ENCODE measurements at places on chromosomes 12 and 14.

DNA sequence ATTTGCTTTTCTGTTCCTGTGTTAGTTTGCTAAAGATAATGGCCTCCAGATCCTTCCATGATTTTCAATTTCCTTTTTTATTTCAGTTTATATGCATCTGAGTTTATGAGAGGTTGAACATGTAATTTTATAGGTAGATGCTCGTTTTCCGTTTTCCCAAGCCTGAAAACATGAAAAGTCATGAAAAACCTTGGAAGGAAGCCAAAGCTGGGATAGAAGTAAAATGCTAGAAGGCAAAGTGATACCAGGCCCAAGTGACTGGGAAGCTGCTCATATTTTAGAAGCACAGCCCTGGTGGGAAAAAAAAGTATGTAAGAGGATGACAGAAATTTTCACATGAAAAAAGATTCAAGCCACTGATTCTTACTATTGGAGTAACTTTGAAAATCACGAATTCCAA lies 290.8 kb downstream of the PRKD1 start:
- no peak for DNase-seq

DNA sequence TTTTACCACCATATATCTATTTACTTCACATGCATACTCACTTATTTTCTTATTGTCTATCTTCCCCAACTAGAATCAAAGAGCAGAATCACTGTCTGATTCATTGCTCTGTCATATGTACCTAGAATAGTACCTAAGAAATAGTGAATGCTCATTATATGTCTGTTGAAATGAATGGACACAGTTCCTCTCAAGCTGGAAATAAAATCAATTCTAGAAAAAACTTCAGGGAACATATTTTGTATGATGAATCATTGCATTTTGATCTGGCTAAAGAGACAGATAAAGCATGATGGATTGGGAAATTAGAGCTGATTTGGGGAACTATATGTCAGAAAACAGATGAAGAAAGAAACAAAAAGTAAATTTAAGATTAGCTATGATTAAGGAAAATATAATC lies 623.3 kb downstream of the C12orf50 start:
- no peak for DNase-seq

DNA sequence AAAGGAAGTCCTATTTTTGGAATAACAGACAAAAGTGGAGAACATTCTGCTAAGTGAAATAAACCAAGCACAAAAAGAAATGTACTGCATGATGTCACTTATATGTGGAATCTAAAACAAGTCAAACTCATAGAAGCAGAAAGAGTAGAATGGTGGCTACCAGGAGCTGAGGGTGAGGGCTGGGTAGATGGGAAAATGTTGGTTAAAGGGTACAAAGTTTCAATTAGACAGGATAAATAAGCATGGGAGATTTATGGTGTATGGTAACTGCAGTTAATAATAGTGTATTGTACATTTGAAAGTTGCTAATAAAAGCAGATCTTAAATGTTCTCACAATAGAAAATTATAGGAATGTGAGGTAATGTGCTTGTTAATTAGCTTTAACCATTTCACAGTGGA lies 12.8 kb downstream of the LUM start:
- DNase-seq: no peak

DNA sequence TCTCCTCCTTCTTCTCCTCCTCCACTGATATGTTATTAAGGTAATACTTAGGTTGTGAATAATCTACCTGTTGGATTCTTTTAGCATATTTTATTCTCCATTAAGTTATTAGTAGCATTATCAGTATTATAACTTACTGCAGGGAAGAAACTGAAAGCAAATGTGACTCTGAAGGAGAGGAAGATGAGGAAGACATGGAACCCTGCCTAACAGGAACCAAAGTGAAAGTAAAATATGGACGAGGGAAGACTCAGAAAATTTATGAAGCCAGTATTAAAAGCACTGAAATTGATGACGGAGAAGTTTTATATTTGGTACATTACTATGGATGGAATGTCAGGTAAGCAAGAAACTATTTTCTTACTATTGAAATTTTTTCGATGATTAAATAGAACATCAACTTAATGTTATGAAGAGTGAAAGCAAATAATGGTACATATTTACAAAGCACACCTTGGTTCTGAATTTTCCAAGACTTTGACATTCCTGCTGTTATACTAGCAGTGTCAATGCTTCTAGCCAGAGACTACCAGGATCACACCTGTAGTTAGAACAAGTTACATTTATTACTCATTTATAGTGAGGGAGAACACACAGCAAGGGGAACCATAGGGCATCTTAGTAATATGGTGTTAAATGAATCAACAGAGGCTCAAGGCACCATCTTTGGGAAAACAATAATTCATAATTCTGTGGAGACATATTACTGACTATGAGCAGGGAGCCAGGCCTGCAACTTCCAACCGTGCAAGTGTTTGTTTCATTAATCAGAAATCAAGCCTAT lies 42.0 kb upstream of the TOMM20L start:
- DNase-seq: no peak

DNA sequence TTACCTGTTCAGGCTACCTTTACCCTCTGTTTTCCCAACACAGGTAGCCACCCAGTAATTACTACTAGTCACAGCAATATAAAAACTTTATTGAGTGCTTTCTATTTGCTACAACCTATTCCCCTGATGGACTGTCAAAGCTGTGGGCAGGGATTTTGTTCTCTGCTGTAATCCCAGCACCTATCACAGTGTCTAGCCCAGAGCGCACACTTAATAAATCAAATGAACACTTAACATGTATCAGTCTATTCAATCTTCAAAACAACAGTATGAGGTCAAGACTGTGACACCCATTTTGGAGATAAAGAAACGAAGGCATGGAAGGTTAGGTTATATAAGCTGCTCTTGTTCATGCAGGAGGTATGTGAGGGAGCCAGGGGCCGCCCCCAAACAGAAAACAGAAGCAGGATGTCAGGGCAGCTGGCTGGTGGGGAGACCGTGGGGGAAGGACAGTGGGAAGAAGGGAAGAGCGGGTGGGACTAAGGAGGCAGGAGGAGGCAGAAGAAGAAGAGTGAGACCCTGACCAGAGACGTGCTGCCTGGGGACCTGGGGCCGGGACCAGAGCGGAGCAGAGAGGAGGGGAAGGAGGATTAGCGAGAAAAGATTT lies 1.7 kb downstream of the TNFRSF1A start:
- DNase-seq: peak; percentile 71

DNA sequence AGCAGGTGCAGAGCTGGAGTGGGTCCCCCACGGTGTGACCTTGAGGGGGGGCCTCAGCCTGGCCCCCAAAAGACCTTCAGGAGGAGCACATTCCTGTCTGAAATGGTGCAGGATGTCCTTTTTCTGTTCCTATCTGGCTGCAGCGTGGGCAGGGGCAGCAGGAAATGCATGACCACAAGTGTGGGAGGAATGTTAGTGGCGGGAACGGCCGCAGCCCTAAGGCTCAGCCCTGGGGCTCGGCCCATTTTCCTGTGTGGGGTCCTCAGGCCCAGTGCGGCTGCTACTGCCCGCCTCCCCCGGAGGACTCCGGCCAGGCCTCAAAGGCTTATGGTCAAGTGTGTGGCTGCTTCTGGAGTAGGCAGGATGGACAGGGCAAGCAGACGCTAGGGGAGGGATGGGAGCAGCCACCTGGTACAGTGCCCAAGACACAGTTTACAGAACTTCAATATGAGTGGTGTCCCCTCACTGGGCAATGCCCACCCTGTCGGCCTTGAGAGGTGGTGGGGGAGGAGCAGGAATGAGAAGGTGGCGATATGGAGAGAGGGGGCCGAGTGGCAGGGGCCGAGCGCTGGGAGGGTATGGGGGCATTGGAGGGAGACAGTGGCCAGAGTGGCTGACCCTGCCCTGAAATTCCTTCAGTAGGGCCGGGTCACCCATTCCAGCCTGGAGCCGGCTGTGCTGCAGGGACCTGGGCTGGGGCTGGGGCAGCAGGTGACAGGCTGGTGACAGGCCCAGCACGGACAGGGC lies 137.4 kb downstream of the CALM1 start:
- no peak for DNase-seq

- no peak for DNase-seq
These were observed 83.1 kb downstream of the MAPKAPK5 start for GRCh38 chr12:111925171-111925570.

- DNase-seq: no peak
These were observed 2.4 kb downstream of the AREL1 start for GRCh38 chr14:74710480-74710879.

- DNase-seq: no peak
These were observed 103.8 kb upstream of the FKBP4 start for GRCh38 chr12:2691006-2691344.

DNA sequence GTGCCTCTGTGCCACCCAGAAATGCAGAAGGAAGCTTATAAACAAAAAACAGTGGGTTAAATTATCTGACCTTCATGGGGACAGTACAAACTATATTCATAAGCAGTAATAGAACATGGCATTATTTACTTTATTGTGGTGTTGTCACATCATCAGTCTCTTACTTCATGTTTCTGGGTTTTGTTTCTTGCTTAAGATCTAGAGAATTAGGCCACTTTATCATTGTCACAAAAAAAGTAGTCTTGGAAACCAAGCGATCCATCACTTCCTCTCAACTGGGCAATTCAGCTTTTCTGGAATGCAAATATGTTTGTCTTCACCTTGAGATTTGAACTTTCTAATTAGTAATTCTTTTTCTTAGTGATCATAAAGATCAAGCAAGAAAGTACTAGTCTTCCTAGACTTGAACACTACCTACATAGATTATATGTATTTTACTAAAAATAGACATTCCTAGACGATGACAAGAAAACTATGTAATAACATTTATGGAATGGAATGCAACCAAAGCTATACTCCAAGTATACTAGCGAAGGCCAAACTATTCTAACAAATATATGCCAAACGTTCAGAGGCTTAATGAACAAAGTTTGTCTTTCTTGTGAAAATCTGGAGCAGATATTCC lies 363.4 kb downstream of the DAD1 start:
- DNase-seq: peak; percentile 53

DNA sequence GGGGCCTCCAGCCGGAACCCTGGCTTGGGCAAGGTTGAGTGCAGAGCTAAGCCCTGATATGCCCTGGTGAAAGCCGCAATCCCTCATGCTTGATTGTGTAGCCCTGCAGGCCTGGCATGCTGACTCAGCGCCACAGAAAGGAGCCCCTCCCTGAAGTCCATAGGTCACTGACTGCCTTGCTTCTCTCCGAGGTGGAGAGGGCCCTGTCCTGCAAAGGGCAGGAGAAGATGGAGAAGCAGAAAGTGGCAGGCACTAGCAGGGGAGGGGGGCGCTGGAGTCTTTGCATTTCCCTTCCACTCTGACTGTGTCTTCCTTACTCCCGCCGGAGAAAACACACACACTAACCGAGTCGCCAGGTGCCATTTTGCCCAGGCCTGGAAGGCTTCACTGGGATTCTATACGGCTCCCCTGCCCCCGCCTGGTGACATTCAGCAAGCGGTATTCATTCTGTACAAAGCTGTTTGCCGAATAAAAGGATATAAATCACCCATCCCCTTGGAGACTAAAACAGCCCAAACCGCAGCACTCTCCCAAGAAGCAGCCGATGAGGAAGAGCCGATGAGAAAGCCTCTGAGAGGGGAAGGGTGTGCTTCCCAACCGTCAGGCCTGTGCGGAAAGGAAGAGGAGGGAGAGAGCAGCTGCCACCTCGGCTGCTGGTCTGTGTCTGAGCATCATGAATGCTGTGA lies 69.8 kb downstream of the SLC6A12 start:
- no peak for DNase-seq

DNA sequence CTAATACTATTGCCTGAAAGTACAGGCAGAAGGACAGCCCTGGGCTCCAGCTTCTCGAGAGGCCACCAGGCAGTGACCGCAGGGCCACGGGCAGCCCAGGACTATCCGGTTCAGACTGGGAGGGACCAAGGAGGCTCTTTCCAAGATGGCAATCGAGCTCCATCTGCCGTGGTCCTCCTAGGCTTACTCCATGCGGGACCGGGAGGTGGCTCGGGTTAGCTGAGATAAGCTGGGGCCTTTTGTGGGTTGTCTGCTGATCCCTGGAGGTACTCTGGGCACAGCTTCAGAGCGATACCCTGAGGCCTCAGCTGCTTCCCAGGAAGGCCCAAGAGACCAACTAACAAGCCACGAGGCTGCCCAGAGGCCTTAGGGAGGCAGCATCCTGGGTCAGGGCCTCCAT lies 33.1 kb downstream of the SNRNP35 start:
- no peak for DNase-seq

DNA sequence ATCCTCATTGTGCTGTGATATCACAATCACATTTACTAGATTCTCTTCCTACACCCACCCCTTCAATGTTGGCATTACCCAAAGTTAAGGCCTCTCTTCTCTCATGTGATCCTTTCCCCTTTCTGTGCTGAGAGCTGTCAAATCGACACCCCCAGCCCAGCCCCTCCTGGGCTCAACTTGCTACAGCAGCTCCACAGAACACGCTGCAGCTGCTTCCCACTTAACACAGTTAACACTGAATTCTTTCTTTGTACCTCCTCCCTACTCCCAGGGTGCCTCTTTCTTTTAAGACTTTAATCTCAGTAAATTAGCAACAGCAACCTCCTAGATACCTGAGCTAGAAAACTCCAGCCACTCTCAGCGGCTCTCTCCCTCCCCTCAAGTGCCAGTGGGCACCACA lies 17.8 kb downstream of the SPTB start:
- DNase-seq: no peak

DNA sequence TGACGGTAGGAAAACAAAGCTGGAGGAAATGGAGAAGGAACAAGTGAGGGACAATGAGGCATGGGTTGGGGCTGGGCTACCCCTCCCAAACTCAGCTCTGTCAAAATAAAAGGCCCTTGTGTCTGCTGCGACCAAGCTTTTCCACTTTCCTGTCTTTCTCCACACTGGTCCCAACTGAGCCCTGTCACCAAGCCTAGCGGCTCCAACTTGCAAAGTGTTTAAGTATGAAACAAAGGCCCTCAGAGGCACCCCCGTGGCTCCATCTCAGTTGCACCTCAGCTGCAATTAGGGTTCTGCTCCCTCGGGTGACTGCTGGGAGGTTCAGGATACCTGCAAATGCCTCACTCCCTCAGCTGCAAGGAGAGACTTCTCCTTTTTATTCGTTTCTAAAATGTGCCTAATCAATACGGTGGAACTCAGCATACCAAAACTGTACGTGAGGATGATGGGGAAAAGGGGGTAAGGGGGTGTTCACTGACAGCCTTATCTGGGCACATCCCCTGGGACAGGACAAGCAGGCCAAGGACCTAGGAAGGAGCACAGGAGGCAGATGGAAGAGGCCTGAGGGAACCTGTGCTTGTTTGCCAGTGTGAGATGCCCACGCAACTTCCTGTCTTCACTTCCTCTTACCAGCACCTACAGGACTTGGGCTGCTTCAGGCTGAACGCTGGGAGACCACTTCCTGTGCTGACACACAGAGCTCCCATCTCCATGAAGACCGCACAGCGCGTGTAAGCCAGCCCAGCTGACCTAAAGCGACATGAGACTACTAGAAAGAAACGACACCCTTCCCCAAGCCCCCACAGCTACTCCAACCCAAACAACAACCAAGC lies 8.9 kb downstream of the VAMP1 start:
- DNase-seq: peak; percentile 34

DNA sequence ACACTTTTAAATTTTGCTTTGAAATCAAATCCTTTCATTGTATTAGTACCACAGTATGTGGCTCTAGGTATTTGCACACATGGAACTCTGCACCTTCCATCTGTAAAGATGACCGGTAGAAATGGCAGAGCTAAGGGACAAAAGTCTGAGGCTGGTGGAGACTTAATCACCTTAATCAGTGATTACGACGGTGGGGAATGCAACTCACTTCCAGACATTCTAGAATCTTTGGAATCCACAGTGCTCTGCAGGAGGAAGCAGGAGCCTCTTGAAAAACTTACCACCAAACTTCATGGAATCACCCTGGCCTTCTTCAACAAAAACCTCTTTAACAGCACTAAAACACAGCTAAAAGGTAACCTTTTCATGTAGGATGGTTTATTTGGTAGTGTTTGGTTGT lies 3.9 kb upstream of the DACT1 start:
- no peak for DNase-seq

All from muscle of back (tissue), 13 donors.